Stimulated activated CD4-positive, alpha-beta T cell treated with anti-CD3 and anti-CD28 coated beads, Interleukin-12 subunit alpha, Interleukin-12 subunit beta, amount 100 ng/mL, for 48 hours (primary cell): ENCODE measurements at places on chromosomes 1 and 21.
A peak's percentile ranks its signal among the peaks of the same experiment; 100 is the strongest.

DNA sequence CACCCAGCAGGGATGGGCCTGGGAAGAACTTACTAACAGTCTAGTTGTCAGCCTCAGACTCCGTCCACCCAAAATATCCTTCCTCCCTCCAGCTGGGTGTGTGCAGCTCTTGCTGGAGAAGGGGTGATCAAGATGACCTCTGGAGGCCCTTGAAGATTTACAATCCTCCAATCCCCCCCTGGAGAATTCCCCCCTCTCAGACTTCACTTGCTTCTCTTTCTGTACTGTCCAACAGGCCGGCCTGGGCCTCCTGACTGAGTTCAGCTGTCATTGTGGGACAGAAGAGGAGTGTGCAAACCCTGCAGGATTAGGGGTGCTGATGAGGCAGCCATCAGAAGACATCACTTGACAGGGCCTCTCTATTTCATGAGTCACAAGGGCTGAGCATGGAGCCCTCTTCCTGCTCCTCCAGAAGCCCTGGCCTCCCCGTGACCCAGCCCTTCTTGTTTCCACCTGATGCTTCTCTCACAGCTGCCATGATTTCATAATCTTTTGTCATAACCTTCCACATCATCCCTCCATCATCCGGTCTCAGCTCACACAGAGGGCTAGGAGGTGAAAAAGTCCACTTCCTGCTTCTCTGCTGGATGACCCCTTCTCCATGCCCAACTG is 17.5 kb upstream of the IGFN1 start:
- no peak for DNase-seq

GRCh38 chr21:28743723-28744122 is 249.0 kb downstream of the LTN1 start:
- no peak for DNase-seq

GRCh38 chr1:47703981-47704596 is 266.2 kb downstream of the FOXD2 start:
- no peak for DNase-seq

GRCh38 chr1:153040950-153041631 is at the start of gene SPRR2D:
Gene SPRR2D (minus strand): TSS chr1:153041120. CDS start chr1:153040346, 774 bp downstream.
- no peak for DNase-seq

DNA sequence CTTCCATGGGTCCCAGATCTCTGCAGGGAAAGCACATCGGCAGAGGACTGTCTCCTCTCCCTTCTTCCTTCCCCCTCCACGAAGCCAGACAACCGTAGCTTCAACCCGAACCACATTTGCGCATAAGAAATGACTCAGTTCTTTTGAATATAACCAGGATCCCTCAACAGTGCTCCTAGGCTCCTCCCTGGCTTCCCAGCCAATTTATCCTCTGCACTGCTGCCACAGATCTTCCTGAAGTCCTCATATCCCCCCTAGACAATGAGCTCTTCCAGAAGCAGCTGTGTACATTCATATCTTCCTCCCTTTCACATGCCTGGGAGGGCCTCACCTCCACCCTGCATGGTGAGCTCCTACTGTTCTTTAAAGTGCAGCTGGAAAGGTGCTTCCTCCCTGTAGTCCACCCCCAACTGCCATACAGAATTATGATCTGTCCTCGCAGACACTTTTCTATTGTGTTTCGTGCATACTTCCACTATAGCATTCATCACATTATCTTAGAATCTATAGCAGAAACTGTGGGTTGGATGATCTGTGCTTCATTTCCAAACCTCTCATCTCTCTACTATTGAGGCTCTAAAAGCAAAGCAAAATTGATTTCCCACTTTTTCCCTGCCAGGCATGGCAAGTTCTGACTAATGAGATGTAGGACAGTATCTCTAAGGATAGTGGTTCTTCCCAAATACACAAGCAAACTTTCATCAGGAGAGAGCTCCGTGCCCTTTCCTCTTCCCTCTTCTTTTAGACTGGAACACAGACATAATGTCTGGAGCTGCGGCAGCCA is 179.3 kb upstream of the HMGB4 start:
- no peak for DNase-seq

- peak; percentile 84 for DNase-seq
Measured at GRCh38 chr1:234772345-234773147, 162.6 kb upstream of the IRF2BP2 start.

DNA sequence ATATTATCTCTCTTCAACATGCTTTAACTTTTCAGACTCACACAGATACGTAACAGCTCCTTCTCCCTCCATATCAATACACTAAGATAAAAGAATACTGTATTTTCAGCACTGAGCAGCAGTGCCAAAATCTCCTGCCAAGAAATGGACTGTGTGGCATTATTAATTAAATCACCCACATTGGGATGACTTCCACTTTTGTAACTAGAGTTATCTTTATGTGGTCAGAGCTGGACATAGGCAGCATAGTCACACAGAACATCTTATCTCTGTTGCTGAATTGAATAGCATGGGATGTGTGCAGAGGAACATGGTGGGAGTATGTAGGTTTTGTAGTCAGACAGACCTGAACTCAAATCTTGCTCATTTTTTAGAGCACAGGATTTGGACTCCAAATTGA is 41.4 kb upstream of the CACYBP start:
- DNase-seq, result no peak

DNA sequence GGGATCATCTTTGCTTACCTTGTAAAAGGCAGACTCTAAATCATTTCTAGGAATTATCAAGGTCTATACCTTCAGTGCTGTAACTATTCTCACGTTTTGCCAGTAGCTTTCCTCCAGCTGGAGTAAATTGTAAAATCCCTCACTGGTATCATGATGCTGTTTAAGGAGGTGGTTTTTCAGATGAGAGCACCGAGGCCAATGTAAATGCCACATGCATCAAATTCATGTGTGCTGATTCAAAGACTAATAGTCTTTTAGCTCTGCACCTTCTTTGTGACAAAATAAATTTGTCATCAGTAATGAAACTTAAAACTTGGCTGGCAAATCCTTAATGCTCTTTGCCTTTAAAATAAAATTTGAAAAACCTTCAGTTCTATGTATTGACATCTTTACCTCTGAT is 503.8 kb downstream of the SETD4 start:
- no peak for DNase-seq
